ENCODE measurements at places on chromosomes 2 and 18.
A peak's percentile ranks its signal among the peaks of the same experiment; 100 is the strongest.

GRCh38 chr2:46722142-46722541 lies 193.5 kb downstream of the MCFD2 start:
- no peak for DNase-seq

- no peak for DNase-seq
Measured at GRCh38 chr2:71844967-71845366, 302.7 kb downstream of the CYP26B1 start.

- peak; percentile 4 for DNase-seq
Measured at GRCh38 chr2:221571551-221572218, 419 bp downstream of the EPHA4 start.

- DNase-seq, result no peak
Measured at GRCh38 chr2:53829273-53829979, 30.3 kb downstream of the GPR75 start.

- no peak for DNase-seq
Measured at GRCh38 chr2:70907130-70908057, 28.3 kb upstream of the ATP6V1B1 start.

GRCh38 chr2:215883799-215884198 lies 129.6 kb downstream of the MREG start:
- DNase-seq, result peak; percentile 67

DNA sequence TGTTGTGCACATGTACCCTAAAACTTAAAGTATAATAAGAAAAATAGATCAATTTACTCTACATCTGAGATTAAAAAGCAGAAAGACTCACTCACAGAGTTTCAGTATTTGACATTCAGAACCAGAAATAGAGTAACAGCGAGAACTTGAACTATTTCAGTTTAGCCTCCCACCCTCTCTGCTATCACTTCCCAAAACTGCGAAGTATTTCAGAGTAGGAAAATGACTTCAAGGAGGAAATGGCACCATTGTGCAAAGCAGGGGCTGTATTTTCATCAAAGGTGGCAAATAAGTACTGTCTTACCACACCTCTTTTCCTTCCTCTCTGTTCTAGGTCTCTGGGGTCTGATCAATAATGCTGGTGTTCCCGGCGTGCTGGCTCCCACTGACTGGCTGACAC lies 13.6 kb downstream of the DHRS9 start:
- DNase-seq, result peak; percentile 47

GRCh38 chr2:105417857-105418436 lies 19.1 kb upstream of the FHL2 start:
- DNase-seq, result no peak

DNA sequence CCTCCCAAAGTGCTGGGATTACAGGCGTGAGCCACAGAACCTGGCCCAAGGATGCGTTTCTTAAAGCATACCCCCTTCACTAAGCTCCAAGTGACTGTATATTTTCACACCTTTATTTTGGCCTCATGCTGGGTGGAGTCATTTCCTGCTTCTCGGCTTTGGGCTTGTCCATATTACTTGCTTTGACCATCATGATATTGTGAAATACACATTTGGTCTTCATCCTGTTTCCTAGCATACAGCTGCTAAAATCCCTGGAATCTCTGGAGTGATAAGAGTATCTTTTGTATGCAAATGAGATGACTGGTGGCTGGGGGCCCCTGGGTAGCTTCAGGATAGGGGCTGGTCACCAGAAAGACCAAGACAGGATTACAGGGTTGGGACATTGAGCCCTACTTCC lies 17.6 kb upstream of the COLEC12 start:
- DNase-seq, result no peak

- DNase-seq, result no peak
Measured at GRCh38 chr18:77129150-77129551, 3.4 kb downstream of the MBP start.

DNA sequence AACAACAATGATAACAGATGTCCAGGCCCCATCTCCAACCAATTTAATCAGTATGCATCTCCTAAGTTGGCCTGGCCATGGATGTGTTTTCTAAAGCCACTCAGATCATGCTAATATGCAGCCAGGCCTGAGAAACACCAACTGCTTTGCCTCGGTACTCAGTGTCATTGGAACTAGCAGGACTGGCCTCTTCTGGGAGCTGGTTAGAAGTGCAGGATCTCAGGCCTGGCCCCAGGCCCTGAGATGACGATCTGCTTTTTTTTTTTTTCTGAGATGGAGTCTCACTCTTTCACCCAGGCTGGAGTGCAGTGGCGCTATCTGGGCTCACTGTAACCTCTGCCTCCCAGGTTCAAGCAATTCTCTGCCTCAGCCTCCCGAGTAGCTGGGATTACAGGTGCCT lies 69.1 kb downstream of the IRS1 start:
- DNase-seq, result no peak

DNA sequence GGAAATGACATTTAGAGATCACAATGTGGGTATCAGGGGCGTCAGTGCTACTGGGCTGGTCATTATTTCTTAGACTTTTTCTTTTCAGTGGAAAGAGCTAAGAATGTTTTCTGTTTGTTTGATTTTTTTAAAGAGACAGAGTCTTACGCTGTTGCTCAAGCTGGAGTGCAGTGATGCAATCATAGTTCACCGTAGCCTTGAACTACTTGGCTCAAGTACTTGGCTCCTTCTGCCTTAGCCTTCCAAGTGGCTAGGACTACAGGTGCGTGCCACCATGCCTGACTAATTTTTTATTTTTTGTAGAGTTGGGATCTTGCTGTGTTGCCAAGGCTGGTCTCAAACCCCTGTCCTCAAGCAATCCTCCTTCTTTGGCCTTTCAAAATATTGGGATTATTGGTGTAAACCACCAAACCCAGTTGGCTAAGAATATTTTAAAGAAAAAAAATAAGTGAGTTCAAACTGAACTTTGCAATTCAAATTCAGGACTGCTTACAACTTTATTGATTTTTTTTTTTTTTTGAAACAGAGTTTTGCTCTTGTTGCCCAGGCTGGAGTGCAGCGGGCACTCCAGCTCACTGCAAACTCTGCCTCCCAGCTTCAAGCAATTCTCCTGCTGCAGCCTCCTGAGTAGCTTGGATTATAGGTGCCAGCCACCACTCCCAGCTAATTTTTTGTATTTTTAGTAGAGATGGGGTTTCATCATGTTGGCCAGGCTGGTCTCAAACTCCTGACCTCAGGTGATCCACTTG lies 154.2 kb downstream of the MIB1 start:
- DNase-seq, result no peak

GRCh38 chr2:51624995-51625394 lies 593.1 kb upstream of the NRXN1 start:
- DNase-seq, result no peak

- DNase-seq, result no peak
Measured at GRCh38 chr18:43129946-43130524, 14.6 kb upstream of the RIT2 start.

DNA sequence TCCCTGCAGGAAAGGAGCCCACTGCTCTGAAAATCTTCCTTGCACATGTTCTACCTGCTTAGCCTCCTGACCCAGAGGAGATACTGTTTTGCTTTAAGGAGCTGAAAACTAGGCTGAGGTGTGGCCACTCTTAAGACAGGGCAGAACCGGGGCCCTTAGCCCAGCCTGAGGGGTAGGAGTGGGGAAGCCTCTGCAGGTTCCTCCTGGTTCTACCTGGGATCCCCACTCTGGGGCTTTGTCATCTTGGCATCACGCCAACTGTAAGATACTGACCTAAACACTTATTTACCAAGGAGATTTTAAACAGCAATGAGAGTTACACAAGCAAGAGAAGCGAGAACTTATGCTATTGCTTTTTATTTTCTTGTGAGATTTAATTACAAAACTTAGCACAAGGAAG lies 86.9 kb downstream of the KCTD1 start:
- no peak for DNase-seq
